G401 (cell line): ENCODE measurements at places on chromosomes 7 and 10. TPM values are rescaled to one million over a fixed set of nuclear protein-coding genes. Genes with fewer than 3 reads are reported as not detected.

- no peak for DNase-seq
These were observed 195.9 kb downstream of the HGF start for GRCh38 chr7:81573932-81574331.

Gene OIT3
- not detected in 2 replicates for total RNA-seq

Gene AGBL3
- 0.25 and 0.27 TPM in 2 replicates for total RNA-seq

Gene FBXO24
- total RNA-seq = 0.78 TPM in 1 of 2 replicates, not detected in the other

Gene CPN1
- not detected in 2 replicates for total RNA-seq

GRCh38 chr10:77505431-77506334, 131.9 kb downstream of the KCNMA1 start:
- DNase-seq = no peak

Gene ADCYAP1R1
- total RNA-seq = not detected in 2 replicates

DNA sequence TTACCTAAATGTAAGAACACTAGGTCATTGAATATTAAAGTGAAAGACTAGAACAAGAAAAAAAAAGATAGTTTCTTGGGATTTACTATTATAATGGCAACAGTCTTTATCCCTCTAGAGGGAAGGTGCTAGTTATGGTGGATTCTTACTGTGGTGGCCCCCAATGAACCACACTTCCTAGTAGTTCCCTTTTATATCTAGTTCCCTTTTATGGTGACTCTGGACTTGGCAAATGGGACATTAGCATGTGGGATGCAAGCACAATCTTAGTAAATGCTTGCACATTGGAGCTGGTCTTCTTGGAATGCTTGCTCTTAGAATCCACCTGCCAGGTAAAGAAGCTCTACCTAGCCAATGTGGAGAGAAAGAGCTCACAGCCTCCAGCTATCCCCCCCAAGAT, 430.2 kb downstream of the LRMDA start:
- DNase-seq = no peak

Gene AOAH
- total RNA-seq = 3.2 and 5.2 TPM in 2 replicates

DNA sequence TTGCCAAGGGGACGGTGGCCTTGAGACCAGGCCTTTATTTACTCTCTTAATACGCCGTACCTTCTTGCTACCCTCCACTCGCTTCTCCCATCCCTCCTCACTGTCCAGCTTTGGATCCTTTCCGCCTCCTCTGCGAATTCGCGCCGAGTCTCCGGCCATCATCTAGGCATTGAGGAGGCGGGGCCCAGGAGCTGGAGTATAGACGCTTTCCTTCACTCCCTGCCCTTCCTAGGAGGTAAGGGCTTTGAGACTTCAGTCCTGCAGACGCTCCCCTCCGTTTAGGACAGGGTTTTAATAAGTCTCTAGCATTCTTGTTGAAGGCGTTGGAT, 538 bp downstream of the TFAM start:
- no peak for DNase-seq

DNA sequence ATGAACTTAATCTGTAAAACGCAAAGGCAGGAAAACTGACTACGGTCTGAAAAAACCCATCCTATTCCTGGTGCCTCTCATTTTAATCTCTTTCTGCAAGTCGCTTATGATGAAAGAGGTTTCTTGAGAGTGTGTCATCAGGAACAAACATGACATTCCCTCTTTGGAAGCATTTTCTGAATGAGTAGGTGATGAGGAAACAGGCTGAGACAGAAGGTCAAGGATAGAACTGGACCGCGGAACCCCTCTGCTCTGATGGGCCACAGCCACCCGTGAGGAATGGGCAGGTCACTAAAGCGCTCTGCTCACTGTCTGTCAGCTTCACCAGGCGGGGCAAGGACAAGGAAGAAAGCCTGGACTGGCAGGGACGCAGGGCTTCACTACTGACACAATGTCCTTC, 28.6 kb downstream of the BEND7 start:
- DNase-seq = no peak

DNA sequence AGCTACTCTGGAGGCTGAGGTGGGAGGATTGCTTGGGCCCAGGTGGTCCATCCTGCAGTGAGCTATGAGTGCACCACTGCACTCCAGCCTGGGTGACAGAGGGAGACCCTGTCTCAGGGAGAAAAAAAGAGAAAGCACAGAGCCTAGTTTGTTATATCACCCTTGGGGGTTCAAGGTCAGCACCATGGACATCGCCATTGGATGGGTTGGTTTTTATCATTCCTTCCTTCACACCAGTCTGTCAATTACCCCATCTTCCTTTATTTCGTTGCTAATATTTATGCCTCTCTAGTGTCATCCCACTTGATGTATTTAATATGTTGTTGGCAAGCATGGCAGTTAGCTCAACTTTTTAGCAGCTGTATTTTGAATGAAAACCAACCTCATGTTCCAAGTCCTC, 182.3 kb downstream of the NSUN6 start:
- no peak for DNase-seq

Gene NODAL
- 2.8 TPM in 1 of 2 replicates, not detected in the other for total RNA-seq

DNA sequence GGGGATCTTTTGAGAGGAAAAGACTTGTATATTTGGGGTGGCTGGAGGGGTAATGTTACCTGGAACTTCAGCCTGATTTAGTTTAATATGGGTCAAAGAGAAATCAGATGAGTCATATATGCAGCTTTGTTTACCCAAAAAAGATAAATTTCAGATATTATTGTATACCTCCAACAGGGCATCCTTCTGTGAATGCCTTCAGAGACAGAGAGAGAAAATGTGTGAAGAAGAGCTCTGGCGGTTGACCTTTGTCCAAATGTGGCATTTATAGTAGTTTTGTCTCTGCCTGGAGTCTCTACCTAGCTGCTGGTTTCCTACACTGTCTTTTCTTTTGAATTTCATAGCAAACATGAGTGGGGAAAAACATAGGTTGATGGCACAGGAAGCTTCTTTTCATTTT, 21.6 kb downstream of the LRMDA start:
- no peak for DNase-seq

GRCh38 chr10:128074589-128074988, 51.6 kb downstream of the MKI67 start:
- DNase-seq = no peak

Gene TMEM178B
- 0.31 and 1.1 TPM in 2 replicates for total RNA-seq

- DNase-seq = no peak
These were observed 22.2 kb downstream of the AKR1B15 start for GRCh38 chr7:134571101-134571500.

- no peak for DNase-seq
These were observed 70.9 kb downstream of the AMZ1 start for GRCh38 chr7:2758673-2759616.

GRCh38 chr10:80458638-80459037, 4.5 kb downstream of the TSPAN14 start:
- no peak for DNase-seq

DNA sequence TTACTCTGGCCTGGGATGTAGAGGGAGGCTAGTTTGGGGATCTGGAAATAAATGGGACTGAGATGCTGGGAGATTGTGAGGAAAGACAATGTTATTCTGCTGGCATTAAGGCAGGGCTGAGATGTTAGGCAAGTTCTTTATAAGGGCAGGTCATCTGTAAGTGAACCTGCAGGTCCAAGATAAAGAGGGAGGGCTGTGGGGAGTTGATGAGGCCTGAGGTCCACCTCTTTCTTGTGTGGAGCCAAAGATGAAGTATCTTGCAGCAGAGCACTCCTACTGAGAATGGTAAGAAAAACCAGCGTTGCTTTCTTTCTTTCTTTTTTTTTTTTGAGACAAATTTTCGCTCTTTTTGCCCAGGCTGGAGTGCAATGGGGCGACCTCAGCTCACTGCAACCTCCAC, 19.1 kb downstream of the CYCS start:
- DNase-seq = no peak

Gene SPACDR
- not detected in 2 replicates for total RNA-seq

GRCh38 chr7:4225881-4226523, 456.1 kb upstream of the FOXK1 start:
- DNase-seq = no peak

DNA sequence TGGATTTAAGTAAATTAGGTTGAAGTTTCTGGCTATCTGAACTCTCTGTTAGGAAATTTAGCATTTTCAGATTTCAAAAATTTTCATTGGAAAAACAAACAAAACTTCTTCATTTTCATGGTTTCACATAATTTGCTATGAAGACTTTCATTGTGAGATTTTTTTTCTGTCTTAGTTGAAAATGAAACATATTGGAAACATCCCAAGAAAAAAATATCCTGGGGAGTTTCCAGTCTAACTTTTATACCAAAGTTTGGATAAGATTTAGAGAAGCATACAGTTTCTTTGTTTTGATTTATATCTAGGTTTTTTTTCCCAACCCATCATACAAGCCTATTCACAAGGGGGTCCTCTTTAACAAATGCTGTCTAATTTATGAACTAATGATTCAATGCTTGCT, 300.5 kb upstream of the SEMA3A start:
- DNase-seq = no peak

Gene SVIL
- total RNA-seq = 10.4 and 36.3 TPM in 2 replicates

DNA sequence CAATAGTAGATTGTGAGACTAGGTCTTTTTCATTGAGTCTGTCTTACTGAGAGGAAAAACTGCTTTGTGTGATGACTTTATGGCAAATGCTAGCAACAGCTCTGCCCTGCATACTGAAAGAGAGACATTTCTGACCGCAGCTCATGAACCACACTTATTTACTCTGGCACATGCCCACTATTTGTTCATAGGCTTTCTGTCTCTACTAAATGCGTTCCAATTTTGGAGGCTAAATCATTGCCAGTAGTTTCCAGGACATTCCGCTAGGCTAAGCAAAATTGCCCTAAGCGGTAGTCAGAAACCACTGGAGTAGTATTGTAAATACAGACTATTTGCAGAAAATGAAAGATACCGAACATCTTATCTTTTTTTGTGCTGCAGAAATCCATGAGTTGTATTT, 55.6 kb upstream of the DLX6 start:
- DNase-seq = no peak

GRCh38 chr7:112985377-112985987, 101.1 kb downstream of the GPR85 start:
- DNase-seq = no peak

DNA sequence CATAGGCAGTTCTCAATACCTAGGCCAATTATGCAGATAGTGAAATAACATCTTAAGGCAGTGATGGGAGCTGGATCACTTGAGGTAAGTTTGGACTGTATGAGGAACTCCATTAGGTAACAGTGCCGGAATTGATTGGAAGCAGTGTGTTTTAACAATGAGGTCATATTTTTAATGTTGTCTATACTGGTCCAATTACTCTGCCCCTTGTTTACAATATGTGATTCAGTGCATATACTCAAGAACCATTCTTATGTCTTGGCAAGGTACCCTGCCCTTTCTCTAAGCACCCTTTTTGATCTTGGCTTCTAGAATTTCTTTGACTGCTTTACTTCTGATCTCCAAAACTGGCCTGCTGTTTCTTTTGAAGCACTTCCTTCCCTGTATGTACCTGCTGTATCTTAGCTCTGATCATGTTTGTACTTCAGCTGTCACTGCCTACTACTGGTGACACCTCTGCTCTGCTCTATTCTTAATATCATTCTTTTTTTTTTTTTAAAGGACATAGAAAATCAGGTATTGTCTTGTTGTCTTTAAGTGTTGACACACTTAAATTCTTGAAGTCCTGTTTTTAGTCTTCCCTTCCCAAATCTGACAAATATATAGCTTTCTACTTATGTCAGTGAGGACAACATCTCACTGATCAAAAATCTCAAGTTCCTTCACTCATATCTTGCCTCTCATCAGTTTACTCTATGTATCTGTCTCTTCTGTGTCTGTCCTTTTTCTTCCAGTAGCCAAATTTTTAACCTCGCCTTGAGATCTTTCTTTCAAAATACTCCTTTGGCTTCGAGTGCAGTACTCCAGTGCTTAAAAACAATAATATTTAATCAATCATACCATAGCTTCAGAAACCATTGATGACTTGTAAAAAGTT, 46.4 kb upstream of the RPA3 start:
- DNase-seq = no peak

Gene IL6
- total RNA-seq = not detected in 2 replicates

DNA sequence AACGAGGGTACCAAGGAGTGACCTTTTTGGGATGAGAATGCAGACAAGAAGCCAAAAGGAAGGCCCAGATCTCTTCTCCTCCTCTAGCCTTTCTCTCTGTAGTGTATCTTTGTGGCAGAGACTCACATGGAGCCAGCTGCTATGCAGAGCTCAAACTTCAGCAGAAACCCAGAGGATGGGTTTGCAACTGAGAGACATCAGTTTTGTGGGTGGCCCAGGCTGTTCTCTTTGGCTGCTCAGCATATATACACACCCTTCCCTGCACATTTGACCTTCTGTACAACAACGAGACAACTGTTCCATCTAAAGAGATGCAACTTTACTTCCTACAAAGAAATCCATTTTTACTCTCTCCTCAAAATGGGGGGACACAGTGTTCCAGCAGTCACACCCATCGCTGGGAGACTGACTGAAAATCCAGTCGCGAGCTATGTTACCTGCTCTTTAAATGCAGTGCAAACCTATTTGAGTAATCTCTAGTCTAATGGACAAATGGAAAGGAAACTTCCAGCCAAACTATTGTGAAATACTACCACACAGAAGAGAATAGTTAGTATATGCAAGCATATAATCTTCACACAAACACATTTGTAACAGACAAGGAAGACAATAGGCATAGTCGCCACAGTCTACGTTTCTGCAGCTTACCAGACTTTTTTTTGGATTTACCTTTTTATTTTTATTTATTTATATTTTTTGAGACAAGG, 51.2 kb downstream of the GTF2I start:
- DNase-seq = no peak

Gene AKR1D1
- not detected in 2 replicates for total RNA-seq

DNA sequence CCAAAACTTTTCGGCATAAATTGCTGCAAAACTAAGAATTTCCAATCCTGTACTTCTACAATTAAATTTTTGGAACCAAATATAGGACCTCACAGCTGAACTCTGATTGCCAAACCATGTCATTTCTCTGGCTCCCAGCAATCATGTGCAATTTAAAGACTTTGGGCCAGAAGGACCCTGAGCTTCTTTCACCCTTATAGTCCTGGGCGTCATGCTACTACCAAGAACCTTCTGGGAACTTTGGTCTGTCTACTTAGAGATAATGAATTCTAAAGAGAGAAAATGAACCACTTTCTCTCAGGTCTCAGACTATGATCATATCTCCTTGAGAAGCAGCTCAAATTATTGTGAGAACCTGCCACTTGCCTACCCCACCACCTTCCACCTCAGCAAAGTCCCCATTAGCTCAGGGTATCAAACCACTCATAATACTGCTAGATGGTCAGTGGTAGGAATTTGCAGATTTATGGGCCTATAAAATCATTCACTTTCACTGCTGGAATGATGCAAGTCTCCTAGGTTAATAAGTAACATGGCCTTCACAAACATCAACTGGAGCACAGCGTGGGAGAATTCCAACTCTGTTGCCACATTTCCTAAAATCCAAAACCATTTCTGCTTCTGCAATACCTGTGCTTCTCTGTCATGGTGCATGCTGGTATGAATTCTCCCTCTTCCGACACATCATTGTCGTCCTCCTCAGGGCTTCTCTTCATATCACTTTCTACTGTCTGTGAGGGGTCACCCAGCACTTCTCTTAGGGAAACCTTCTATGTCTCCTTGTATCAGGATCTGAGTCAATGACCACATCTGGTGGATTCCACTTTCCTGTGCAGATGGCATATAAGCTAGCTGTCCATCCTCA, 6.6 kb upstream of the WDR91 start:
- no peak for DNase-seq

Gene NPY4R2
- total RNA-seq = not detected in 2 replicates

DNA sequence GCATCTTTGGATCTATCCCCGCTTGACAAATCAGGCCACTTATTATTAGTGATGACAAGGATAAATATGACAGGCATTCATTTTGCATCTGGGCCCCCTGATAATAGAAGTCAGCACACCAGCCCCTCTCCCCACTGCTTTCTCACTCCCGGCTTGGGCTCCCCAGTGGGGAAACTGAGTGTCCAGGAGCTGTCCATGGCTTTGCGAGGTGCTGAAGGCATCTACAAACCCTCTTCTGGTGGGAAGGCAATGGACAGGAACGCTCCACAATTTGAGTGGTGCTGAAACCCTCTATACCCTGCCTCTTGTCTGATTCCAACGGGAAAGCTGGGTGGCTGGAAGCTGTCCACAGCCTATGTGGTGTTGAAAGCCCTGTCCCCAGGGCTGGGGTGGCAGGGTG, 61.7 kb upstream of the PCBD1 start:
- no peak for DNase-seq
